ENCODE measurements at places on chromosomes 3 and 15.

DNA sequence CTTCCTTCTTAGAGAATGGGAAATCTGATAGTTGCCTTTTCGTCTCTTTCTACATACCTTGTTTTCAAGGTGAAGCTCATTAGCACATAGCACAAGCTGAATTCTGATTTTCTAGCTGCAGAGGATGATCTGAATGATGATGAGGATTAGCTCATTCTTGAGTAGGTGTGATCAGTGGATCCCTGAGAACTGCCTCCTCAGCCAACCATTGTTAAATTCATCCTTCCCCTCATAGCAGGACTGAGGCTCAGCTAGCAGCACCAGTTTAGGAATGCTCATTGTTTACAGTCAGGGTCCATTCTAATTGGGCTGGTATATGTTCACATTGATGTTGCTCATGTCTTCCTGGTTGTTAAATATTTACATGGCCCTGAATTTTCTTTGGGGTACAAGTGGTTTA, 299.9 kb upstream of the MME start:
- no peak for DNase-seq

DNA sequence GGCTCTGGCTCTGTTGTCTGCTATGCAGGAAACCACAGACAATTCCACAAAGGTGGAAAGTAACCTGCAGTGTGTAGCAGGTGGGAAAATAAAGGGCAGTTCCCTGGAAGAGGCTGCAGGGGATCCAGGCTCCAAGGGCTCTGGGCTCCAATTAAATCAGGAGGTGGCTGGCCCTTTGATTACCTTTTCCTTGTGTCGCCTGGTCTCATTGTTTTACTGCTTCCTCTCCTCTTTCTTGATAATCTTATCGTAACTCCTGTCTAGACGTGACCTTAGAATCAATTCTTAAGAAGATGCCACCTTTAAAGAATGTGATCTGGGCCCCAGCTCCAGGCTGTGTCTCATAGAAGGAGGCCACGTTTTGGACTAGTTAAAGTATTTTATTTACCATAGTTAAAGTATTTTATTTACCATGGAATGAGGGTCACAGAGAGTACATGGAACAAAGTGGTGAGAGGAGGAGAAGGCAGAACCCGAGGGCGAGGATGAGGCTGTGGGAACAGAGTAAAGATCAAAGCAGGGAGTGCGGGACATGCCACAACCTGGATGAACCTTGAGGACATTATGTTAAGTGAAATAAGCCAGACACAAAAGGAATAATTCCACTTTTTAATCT, 237.5 kb upstream of the STT3B start:
- no peak for DNase-seq

DNA sequence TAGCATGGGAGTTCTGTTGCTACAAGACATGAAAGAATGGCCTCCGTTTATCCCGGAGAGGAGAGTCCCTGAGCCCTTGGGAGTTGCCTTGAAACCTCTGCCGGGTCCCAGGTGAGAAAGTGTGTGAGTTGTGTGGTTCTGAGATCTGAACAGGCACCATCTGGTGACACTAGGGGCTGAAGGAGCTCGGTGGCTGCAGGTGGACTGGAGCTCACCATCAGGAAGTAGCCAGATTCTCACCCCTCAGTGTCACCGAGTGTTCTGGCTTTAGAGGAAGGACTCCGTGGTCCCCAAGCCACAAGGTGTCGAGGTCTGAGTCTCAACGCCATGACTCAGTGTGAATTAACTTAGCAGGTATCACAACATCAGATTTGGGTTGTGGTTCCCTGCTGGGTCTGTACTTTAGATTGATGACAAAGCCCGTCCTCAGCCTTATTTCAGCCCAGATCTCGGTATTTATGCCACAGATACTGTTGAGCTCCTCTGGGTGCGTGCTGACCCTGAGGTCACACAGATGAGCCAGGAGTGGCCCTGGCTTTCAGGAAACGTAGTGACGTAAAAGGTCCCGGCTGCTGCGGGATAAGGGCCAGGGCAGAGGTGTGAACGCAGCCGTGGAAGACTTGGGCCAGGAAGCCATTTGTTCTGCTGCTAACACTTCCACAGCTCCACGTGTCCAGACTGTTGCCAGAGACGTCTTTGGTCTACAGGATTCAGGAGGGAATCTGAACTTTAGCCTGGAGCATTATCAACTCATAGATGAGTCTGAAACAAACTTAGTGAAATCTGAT, 54.4 kb downstream of the PGPEP1L start:
- no peak for DNase-seq

DNA sequence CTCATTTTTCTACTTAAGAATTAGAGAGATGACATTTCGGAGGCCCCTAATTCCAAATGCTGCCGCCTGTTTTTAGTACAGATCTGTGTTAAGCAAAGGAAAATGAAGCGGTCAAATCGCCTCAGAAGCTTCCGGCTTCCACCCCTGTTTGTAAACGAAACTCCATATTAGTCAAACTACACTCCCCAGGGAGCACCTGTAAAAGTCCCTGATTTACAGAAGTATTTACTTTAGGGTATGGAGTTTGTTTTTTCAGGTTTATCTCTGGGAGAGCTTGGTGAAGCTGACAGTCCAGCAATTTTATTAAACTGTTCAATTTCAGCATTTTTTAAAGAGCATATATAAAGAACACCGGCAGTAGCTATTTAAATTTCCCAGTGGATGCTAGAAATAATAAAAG, 319.8 kb downstream of the FHIT start:
- DNase-seq, result no peak

- DNase-seq, result no peak
These were observed 384.7 kb downstream of the MFSD1 start for GRCh38 chr3:159186581-159186980.

DNA sequence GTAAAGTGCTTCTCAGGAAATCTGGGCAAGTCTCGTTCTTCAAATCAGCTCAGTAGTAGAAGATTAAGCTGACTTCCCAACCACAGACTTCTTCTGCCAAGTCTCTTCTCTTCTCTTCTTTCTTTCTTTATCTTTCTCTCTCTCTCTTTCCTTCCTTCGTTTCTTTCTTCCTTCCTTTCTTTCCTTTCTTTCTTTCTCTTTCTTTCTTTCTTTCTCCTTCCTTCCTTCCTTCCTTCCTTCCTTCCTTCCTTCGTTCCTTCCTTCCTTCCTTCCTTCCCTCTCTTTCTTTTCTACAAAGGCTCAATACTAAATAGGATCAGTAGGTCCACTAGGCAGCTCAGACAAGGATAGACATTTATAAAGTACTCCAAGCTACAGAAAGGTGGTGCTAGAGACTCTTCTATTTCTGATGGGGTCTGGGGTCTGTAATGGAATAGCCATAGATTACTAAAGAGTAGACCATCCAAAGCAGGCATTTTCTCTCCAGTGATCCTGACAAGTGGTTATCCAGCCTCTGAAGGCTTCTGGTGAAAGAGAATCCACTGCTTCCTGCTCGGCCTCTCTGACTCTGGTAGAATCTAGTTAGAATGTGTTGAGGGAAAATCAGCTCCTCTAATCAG, 100.8 kb downstream of the TPRG1 start:
- DNase-seq, result no peak

DNA sequence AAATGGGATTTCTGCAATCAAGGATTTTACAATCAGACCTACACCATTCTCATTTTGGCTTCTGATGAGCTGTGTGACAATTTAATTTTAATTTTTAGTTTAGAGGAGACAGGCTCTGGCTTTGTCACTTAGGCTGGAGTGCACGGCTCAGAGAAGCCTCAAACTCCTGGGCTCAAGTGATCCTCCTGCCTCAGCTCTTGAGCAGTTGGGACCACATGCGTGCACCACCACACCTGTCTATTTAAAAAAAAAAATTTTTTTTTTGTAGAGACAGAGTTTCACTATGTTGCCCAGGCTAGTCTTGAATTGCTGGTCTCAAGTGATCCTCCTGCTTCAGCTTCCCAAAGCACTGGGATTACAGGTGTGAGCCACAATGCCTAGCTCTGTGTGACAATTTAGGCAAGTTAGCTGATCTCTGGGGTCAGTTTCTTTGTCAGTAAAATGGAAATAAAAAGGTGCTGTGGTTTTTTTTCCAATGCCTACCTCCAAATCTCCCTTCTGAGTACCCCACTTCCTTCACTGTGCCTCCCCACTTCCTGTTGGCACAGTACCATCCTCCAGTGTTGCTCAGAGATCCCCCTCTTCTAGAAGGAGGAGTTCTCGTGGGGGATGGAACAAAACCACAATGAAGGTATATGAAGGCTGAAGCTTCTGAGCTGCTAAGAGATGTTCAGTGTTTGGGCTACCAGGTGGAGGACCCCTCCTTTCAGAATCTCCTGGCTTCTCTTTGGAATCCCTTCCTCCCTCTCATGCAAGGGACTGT, 54.1 kb upstream of the GSK3B start:
- DNase-seq, result no peak

GRCh38 chr3:61605589-61606175, 44.3 kb downstream of the PTPRG start:
- DNase-seq, result no peak

DNA sequence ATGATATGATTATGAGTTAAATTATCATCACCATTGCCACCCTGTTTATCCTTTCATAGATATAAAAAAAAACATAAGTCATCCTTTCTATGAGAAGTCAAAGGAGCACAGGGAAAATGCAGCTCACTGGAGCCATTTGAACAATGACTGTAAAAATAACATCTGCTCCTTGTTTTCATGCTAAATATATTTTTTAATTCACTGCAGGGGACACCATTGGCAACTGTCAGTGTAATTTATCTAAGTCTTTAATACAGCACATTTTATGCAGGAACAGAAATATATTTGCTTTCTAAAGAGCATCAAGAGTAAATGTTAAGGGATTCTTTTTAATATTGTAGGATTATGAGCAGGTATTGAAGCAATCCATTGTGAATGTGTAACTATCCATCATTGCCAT, 371.3 kb downstream of the ZBBX start:
- no peak for DNase-seq

- DNase-seq, result no peak
These were observed 45.0 kb upstream of the SPRED1 start for GRCh38 chr15:38207621-38208020.

DNA sequence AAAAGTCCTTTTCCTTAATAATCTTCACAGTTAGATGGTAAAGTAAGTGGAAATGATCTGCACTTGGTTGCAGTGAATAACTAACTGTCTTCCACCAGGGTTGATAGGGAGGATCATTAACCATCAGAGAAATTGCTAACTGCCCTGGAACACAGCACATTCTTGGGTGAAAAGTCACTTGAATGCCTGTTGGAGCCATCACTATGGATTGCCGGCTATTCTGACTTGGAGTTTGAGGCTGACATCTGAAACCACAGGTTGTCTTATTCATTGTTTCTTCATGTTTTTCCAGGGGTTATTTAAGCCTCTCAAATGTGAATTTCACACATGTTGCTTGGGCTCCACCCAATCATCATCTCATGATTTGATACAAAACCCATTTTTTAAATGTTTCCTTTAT, 901.4 kb downstream of the MCTP2 start:
- DNase-seq, result no peak

DNA sequence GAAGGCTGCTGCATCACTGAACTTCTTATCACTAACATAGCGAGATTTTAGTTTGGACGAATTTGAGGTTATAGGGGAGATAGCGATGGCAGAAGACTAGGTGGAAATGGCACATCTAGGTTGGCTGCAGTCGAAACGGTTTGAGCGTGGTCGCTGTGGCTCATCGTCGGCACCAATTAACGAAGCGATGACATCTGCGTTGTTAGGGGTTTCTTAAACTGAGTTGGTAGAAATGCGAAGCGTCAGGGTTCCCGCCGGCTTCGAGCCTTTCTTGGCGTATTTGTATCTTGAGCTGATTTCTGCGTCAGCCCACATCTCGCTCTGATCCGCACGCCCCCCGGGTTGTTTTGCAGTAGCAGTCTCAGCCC, 319 bp downstream of the LNP1 start:
- peak; percentile 12 for DNase-seq

DNA sequence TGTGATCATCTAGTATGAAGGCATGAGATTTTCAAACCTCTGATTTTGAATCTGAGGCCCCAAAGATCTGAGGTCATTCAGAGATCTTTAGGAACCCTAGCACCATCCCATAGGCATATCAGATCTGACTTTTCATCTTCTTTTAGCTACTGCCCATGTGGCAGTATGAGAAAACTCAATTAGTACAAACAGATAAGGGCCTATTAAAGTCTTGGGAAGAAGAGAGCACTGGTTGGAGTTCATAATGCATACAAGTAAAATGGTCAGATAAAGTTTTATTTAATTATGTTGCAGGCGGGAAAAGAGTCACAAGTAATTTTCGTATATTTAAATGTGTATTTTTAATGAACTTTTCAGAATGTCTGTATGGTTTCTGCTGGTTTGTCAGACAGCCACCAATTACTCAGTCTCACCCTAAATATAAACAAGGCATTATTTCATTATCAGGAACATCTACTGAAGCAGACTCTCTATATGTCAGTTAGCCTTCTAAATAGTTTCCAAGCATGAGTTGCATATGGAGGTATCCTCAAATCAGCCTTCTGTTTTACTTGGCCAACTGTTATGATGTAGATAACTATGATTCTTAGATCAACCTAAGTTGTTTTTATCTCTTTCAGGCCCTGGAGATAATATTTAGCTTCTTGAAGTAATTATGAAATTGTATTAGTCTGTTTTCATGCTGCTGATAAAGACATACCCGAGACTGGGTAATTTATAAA, 340.3 kb upstream of the TBC1D5 start:
- DNase-seq, result no peak

GRCh38 chr3:182414586-182414985, 378.7 kb upstream of the ATP11B start:
- DNase-seq, result no peak

DNA sequence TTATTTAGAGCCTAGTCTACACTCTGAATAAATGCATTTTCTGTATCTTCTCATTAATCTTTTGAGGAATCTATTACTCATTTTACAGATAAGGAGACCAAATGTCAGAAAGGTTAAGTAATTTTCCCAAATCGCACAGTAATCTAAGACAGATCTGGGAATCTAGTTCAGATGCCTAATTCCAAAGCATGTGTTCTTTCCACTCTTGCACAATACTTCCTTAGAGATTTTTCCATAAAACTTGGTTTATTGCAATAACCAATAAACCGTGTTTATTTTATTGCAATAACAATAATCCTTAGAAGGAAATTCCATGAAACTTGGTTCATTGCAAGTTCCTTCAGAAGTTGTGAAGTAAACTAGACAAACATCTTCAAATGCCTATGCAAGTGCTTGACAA, 17.4 kb upstream of the COL8A1 start:
- DNase-seq, result no peak

DNA sequence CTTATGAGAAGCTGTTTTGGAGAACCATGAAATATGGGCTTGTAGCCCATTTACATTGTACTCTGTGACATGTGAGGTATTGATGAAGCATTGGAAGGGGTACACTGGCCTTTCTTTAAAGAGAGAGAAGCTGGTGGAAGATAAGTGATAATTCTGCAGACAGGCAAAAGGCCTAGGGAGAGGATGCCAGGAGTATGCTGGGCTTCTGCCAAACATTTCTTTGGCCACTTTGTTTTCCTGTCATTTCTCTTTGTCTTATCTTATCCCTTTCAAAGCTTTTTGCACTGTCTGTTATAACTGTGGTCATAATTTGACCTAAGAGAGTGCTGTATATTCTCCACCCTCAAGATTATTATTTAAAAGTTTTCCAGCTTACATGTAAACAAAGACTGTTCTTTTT, 109.6 kb upstream of the SEMA6D start:
- no peak for DNase-seq

GRCh38 chr3:153305189-153305588, 143.2 kb downstream of the RAP2B start:
- no peak for DNase-seq

All from stimulated activated CD8-positive, alpha-beta memory T cell treated with anti-CD3 and anti-CD28 coated beads, Interleukin-4, amount 100 ng/mL, for 4 hours (primary cell).